Nephron progenitor cell (in vitro differentiated cells): ENCODE measurements at places on chromosomes 4 and X.

DNA sequence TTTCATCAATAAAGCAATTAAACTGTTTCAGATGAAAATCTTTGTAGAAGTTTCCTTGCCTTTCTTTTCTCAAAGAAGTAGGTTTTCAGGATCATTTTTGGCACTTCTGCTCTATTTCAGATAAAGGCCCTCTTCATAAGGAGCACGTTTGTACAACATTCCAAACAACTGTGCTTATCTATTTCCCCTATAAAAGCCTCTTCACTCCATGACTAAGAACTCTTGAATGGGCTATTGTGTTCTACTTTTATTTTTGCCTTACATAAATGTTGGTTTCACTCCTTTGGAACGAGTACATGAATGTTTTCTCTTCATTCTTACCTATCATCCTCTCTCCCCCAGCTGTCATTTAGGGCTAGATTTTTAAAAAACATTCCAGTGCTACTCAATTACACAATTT, 288.0 kb upstream of the PPP1R2C start:
- no peaks in the 10 kb centered on the region for H3K36me3 ChIP-seq
- no peak overlapping the region for H3K4me3 ChIP-seq
- H3K4me1 ChIP-seq, result peaks cover 1% of the 10 kb centered on the region
- no peaks in the 10 kb centered on the region for H3K27me3 ChIP-seq

- DNase-seq, result no peak
- H3K27ac ChIP-seq, result no peak overlapping the region
- no peaks in the 10 kb centered on the region for H3K27me3 ChIP-seq
- no peaks in the 10 kb centered on the region for H3K36me3 ChIP-seq
- no peak overlapping the region for H3K4me3 ChIP-seq
- H3K4me1 ChIP-seq, result no peaks in the 10 kb centered on the region
These were observed 620.2 kb upstream of the BOD1L1 start for GRCh38 chr4:14247767-14248166.

- no peaks in the 10 kb centered on the region for H3K27me3 ChIP-seq
- DNase-seq, result no peak
- no peaks in the 10 kb centered on the region for H3K4me1 ChIP-seq
- no peaks in the 10 kb centered on the region for H3K36me3 ChIP-seq
- H3K27ac ChIP-seq, result no peak overlapping the region
These were observed 255.2 kb upstream of the GABRA2 start for GRCh38 chr4:46645126-46645525.

DNA sequence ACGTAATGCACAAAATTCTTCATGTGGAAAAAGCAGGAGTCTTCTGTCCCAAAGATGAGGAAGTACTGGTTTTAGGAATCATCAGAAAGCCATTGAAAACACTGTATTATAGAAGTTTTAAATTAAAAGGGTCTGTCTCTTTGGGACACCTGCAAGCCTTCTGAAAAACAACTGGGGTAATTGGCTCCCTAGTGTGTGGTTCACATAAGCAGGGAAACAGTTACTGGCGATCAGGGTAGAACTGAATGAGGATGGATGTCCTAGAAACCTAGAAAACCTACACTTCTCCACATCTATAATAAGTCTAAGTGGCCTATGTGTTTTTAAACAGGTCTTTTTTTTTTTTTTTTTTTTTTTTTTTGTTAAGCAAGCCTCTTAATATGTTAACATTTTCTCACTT, 945.5 kb upstream of the PCDH10 start:
- H3K27ac ChIP-seq, result no peak overlapping the region
- no peak for DNase-seq
- no peaks in the 10 kb centered on the region for H3K36me3 ChIP-seq
- no peak overlapping the region for H3K4me3 ChIP-seq
- peaks cover 3% of the 10 kb centered on the region for H3K27me3 ChIP-seq

GRCh38 chr4:20288047-20288650, 36.4 kb downstream of the SLIT2 start:
- DNase-seq, result no peak
- H3K27me3 ChIP-seq, result no peaks in the 10 kb centered on the region
- peaks cover 36% of the 10 kb centered on the region for H3K36me3 ChIP-seq
- H3K4me1 ChIP-seq, result peaks cover 27% of the 10 kb centered on the region

GRCh38 chr4:4618847-4619246, 77.0 kb upstream of the STX18 start:
- H3K4me3 ChIP-seq, result no peak overlapping the region
- no peaks in the 10 kb centered on the region for H3K27me3 ChIP-seq
- no peak overlapping the region for H3K27ac ChIP-seq

- no peaks in the 10 kb centered on the region for H3K27me3 ChIP-seq
- no peaks in the 10 kb centered on the region for H3K4me1 ChIP-seq
- no peaks in the 10 kb centered on the region for H3K36me3 ChIP-seq
These were observed 756.7 kb upstream of the SLIT2 start for GRCh38 chr4:19494961-19495360.

- DNase-seq, result peak; percentile 71
- no peak overlapping the region for H3K4me3 ChIP-seq
- peaks cover 14% of the 10 kb centered on the region for H3K4me1 ChIP-seq
- H3K27ac ChIP-seq, result no peak overlapping the region
- no peaks in the 10 kb centered on the region for H3K36me3 ChIP-seq
- H3K27me3 ChIP-seq, result no peaks in the 10 kb centered on the region
These were observed 348.5 kb downstream of the MID1IP1 start for GRCh38 chrX:39149761-39150160.

DNA sequence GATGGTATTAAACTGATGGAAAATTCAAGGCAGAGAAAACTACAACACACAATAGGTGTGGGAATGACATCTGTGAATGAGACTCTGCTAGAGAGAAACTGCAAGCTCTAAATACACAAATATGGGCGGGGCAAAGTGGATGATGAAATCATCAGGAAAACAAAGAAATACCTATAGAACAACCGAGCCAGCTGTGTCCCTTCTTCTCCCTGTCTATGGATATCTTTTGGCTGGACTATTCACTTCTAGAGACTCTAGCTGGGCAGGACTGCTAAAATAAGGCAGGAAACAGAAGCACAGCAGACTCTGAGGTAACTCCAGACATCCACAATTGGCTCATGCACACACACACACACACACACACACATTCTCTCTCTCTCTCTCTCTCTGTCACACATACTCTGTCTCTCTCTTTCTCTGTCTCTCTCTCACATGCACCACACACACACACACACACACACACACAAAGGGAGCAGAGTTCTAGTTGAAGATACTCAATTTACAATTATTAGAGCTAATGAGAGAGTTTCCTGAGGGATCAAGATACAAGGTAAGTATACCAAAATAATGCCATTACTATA, 27.2 kb upstream of the EDNRA start:
- no peak overlapping the region for H3K4me3 ChIP-seq
- H3K4me1 ChIP-seq, result no peaks in the 10 kb centered on the region
- H3K27ac ChIP-seq, result peak overlapping the region; percentile 85
- no peaks in the 10 kb centered on the region for H3K27me3 ChIP-seq
- no peaks in the 10 kb centered on the region for H3K36me3 ChIP-seq

DNA sequence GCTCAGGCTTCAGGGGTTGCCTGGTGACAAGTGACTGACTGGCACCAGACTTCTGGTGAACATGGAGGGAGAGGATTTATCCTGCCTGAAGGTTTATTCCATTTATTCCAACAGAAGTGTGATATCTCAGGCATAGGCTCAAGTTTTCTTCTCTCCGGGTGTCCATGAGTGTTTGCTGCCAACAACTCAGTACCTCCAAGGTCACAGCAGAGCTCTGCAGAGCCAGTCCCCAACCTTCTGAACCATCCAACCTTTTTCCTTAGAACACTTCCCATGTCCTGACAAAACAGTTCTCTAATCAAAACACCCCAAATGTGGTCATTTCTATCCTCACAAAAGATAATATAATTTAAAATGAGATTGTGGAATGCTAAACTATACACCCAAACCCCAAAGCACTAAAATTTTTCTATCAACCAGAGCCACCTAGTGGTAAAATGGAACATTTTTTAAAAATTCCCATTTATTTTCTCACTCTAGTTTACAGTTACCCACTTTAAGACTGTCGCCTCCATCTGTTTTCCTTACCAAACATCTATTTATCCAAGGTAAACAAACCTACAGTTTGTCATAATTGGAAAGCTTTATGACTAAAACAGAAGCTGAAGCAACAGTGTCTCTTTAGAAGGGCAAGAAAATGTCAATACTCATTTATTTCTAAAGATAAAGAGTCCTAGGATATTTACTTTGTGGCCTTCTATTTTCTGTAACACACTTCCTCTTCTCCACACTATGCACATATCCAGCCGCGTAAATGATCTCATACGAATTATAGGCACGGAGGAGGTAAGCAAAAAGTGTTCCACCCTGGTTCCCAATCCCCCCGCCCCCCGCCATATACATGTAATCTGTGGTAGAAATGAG, 39.5 kb downstream of the TMEM154 start:
- peaks cover 26% of the 10 kb centered on the region for H3K4me1 ChIP-seq
- no peak for DNase-seq
- H3K27ac ChIP-seq, result no peak overlapping the region
- H3K4me3 ChIP-seq, result no peak overlapping the region
- no peaks in the 10 kb centered on the region for H3K27me3 ChIP-seq

- H3K4me3 ChIP-seq, result no peak overlapping the region
- H3K27me3 ChIP-seq, result no peaks in the 10 kb centered on the region
- H3K36me3 ChIP-seq, result peaks cover 19% of the 10 kb centered on the region
- peaks cover 10% of the 10 kb centered on the region for H3K4me1 ChIP-seq
- no peak for DNase-seq
- peak overlapping the region; percentile 64 for H3K27ac ChIP-seq
These were observed 225.1 kb downstream of the CBR4 start for GRCh38 chr4:168784786-168785461.

DNA sequence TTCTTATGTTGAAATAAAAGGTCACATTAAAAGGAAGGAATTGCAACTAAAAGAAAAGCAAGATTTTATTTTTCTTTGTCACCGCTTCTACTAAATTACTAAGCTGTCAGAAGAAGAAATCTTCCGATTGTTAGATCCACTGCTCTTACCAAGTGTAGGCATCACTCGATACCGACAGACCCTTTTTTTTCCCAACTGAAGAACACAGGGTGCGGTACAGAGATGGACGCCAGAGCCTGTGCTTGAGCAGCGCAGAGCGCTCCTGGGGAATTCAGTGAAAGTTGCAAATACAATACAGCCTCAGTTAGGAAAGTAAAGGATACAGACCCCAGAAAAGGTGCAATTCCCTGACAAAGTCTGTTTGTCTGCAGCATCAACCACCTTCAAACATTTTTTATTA, 94.9 kb upstream of the WDR17 start:
- H3K4me1 ChIP-seq, result peaks cover 5% of the 10 kb centered on the region
- DNase-seq, result no peak
- H3K27ac ChIP-seq, result no peak overlapping the region
- no peak overlapping the region for H3K4me3 ChIP-seq
- H3K27me3 ChIP-seq, result no peaks in the 10 kb centered on the region
- H3K36me3 ChIP-seq, result no peaks in the 10 kb centered on the region

- H3K4me3 ChIP-seq, result no peak overlapping the region
- no peak for DNase-seq
- peaks cover 14% of the 10 kb centered on the region for H3K4me1 ChIP-seq
- no peaks in the 10 kb centered on the region for H3K36me3 ChIP-seq
These were observed 2.9 kb upstream of the LONRF3 start for GRCh38 chrX:118971552-118971951.

- no peak overlapping the region for H3K4me3 ChIP-seq
- H3K4me1 ChIP-seq, result peaks cover 6% of the 10 kb centered on the region
- no peak for DNase-seq
- H3K36me3 ChIP-seq, result no peaks in the 10 kb centered on the region
- H3K27ac ChIP-seq, result no peak overlapping the region
- no peaks in the 10 kb centered on the region for H3K27me3 ChIP-seq
These were observed 103.7 kb upstream of the RAPGEF2 start for GRCh38 chr4:158999166-158999682.

DNA sequence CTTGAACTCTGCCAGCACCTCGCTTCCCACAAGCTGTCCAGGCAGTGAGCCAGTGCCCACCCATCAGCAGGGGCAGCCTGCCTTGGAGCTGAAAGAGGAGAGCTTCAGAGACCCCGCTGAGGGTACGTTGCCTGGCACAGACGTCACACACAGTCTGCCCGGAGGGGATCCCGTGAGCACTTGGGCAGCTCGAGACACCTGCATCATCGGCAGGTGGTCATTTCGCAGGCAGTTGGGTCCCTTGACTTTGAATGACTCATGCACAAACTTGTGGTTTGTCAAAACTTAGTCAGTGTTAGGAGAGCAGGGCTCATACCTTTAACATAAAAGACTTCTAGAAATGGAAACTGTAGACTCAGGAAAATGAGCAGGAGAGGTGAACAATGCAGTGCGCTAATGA, 9.9 kb downstream of the TACC3 start:
- H3K27ac ChIP-seq, result no peak overlapping the region
- no peak for DNase-seq
- H3K4me3 ChIP-seq, result no peak overlapping the region

GRCh38 chr4:67342291-67342690, 203.0 kb downstream of the CENPC start:
- no peaks in the 10 kb centered on the region for H3K4me1 ChIP-seq
- H3K27me3 ChIP-seq, result no peaks in the 10 kb centered on the region
- H3K27ac ChIP-seq, result no peak overlapping the region
- H3K4me3 ChIP-seq, result no peak overlapping the region
- no peaks in the 10 kb centered on the region for H3K36me3 ChIP-seq

- no peak overlapping the region for H3K4me3 ChIP-seq
- no peaks in the 10 kb centered on the region for H3K36me3 ChIP-seq
- no peak for DNase-seq
- no peak overlapping the region for H3K27ac ChIP-seq
- H3K27me3 ChIP-seq, result peaks cover 8% of the 10 kb centered on the region
These were observed 331.9 kb upstream of the SFRP2 start for GRCh38 chr4:154120690-154121345.

DNA sequence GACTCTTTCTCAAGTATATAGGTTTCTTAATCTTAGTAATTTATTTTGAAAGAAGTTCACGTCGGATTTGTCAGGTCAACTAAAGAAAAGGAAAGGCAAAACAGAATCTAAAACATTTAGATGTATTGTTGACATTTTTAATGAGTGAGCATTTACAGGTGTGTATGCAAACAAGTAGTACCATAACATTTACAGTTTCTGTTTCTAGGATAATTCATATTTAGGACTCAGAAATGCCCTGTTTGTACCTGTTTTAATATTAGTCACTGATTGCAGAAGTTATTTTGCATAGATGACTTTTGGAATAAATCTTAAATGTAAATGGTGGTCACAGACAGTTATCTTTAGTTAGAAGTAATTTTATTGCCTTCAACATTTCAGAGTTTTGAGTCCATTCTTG, 151.3 kb upstream of the NUDT6 start:
- no peak overlapping the region for H3K4me3 ChIP-seq
- no peaks in the 10 kb centered on the region for H3K4me1 ChIP-seq
- no peak overlapping the region for H3K27ac ChIP-seq
- DNase-seq, result no peak
- H3K27me3 ChIP-seq, result no peaks in the 10 kb centered on the region

DNA sequence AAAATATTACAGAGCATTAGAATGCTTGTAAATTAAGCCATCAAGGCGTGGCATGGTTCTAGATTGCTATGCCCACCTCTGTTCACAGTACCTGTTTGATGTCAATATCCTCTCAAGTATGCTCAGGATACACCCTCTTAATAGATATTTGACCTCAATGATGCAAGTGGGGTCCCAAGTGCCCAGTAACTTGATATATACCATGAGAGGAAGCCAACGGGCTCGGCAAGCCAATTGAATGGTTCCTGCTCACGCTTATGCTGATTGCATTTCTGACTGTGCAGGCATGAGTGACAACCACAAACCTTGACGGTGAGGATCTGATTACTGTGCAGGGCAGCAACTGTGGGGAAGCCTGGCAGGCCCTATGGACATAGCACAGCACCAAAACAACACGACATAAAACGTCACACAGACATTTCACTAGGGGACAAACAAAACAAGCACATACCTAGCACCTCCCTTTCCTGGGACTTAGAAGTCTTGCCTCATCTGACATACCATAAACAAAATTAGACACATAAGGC, 179.1 kb upstream of the ETNPPL start:
- no peak overlapping the region for H3K4me3 ChIP-seq
- no peaks in the 10 kb centered on the region for H3K36me3 ChIP-seq
- peaks cover 21% of the 10 kb centered on the region for H3K4me1 ChIP-seq
- H3K27ac ChIP-seq, result peak overlapping the region; percentile 56
- peak; percentile 22 for DNase-seq
- H3K27me3 ChIP-seq, result no peaks in the 10 kb centered on the region
